Lung (tissue), 17 donors: ENCODE measurements at places on chromosomes 5 and 9.
A peak's percentile ranks its signal among the peaks of the same experiment; 100 is the strongest.

DNA sequence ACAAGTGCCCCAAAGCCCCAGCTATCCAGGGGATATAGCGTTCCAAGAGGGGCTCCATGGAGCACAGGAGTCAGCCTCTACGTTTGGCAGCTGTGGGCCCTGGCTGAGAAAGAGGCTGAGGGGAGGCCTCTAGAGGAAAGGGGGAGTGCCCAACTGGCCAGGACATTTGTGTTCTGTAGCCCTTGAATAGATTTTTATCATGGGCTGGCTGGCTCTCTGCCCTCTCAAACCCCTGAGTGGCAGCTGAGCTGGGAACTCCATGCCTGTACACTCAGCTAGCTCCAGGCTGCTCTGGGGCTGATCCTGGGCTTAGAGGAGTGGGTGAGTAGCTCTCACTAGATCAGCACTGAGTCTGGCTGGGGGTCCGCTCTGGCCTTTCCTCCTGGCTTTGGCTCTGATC is 285.0 kb downstream of the ZSWIM6 start:
- no peak for DNase-seq

GRCh38 chr5:4676934-4677333 is 463.2 kb upstream of the ADAMTS16 start:
- no peak for DNase-seq

- DNase-seq, result no peak
These were observed 119.4 kb downstream of the CRB2 start for GRCh38 chr9:123475407-123475806.

- DNase-seq, result no peak
These were observed 17.2 kb downstream of the SLC1A1 start for GRCh38 chr9:4507306-4508130.

DNA sequence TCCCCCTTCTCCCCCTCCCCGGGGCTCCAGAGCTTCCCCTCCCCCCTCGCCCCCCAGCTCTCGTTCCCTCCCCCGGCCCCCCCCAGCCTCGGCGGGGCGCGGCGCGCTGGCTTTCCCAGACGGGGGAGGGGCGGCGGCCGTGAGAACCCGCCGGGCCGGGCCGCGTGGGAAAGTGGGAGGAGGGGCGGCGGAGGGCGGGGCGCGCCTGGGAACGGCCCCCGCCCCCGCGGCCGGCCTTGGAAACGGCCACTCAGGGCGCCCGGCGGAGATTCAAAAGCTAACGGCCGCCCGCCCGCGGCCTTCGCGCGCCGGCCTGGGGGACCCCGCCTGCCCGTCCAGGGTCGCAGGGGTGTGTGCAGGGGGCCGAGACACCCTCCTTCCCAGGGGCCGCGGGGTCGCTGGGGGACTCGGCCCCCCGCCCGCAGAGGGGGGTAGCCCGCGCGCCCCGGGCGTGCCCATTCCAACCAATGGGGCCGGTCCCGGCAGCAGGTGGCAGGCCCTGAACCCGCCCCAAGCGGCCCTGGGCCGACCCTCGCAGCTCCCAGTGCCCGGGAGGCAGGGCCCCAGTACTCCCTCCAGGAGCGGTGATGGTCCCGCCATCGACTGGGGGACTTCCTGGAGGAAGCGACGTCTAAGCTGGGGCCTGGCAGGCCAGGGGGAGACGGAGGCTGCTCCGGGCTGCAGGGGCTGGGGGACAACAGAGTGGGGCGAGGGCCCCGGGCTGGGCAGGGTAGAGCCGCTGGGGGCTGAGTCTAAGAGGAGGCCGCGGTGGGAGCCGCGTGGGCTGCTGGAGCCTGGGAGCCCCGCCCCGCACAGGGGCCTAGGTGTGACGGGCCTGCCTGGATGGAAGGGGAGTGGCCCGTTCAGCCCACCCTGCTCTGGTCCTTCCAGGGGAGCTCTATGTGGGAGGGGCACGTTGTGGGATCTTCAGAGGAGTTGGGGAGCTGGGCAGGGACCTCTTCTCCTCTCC is 14.2 kb upstream of the NRARP start:
- DNase-seq, result peak; percentile 74

DNA sequence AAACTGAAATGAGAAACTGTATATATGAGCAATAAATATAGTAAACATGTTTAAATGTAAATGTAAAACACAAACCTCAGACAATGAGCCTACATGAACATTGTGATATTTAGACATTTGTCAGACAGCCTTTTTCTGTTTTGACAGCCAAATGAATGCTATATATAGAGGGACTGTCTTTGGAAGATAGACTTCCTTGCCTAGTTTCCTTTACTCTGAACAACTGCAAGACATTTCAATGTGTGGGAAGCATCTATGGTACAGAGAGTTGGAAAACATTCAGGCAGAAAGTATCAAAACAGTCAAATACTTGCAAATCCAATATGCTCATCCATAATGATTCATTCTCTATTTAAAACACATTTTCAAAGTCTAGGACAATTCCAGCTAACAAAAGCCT is 31.7 kb upstream of the TUSC1 start:
- no peak for DNase-seq

DNA sequence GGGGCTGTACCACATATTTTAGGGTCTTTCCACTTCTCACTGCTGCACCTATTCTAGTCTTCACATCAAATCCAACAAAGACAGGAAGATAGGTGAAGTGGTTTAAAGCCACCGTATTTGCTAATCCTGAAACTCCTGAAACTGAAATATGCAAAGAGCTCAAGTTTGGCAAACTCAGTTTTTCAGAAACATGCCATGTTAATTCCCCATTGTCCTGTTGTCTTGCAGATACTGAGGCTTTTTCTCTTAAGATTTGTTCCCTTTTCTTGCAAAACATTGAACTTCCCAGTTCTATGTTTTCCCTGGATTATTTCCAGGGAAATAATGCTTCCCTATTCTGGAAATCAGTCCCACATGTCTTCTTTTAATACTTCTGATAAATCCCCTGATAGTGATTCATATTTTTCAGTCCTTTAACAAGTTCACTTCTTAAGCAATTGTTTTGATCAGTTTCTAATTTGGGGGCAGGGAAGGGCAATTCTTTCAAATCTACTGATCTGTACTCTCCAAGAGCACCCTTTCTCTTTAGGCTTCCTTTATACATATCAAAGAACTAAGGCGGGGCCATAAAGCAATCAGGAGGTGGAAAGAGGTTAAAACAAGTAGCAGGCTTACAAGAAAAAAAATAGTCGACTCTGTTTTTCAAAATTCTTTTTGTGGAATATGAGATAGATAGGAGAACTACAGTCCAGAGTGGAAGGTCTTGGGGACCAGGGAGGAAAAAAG is 648.5 kb downstream of the BNC2 start:
- peak; percentile 35 for DNase-seq

GRCh38 chr5:9316041-9316440 is 229.8 kb downstream of the SEMA5A start:
- DNase-seq, result no peak

- peak; percentile 75 for DNase-seq
These were observed 201.9 kb downstream of the NR3C1 start for GRCh38 chr5:143201589-143201988.
